ENCODE measurements at places on chromosomes 16 and 17.

DNA sequence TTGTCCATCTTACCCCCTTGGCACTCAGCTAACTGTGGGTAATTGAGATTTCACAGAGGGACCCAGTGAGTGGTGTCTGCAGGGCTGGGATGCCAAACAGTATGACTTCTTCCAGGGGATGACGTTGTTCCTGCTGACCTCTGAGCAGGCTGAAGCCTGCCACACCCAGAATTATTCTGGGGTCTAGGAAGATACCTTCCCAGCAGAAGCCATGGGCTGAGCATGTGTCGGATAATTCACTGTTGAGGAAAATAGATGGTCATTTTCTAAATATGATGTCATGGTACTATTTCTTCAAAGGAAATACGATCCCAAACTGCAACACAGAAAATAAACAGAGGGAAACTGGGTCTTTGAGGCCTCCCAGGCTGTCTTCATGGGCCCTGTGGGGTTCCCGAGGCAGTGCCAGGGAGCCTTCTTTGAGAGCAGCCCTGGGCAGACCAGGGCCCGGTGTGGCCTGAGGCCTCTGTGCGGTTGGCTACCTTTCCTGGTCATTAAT is 17.4 kb downstream of the WNT9B start:
- DNase-seq = no peak

GRCh38 chr16:74309789-74310781 is 13.5 kb downstream of the PSMD7 start:
- DNase-seq = no peak

GRCh38 chr17:74499992-74500391 is 31.3 kb downstream of the CD300LB start:
- peak; percentile 37 for DNase-seq

- DNase-seq = no peak
These were observed 183.9 kb downstream of the PARN start for GRCh38 chr16:14445937-14446715.

DNA sequence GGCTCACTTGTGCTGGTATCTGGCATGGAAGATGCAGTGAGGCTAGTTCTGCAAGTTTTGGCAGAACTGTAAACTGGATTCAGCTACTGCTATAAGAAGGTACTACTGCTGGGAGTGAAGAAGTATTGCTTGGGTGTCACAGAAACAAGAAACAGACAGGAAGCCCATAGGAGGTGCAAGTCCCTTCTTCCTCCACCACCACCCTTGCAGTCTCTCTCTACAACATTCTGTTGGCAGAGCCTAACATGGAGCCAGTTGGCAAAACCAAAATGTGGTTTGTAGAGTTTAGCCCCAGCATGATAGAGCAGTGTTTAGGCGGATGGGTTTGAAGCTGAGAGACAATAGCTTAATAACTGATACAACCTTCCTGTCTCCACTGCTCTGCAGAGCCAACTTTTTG is 72.6 kb downstream of the NLK start:
- DNase-seq = no peak

DNA sequence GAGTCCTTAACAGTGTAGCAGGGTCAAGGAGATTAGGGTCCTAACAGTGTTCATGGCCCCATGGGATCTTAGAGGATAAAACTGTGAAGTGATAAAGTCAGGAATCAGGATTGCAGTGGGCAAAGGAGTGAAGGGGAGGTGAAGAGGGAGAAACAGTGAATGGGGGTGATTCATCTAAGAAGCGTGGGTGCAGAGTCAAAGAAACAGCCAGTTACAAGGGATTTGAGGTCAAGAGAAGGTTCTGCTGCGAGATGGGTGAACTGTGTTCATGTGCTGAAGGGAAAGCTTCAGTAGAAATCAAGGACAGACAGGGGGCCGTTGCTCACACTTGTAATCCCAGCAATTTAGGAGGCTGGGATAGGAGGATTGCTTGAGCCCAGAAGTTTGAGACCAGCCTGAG is 5.9 kb downstream of the GTF3C1 start:
- no peak for DNase-seq

DNA sequence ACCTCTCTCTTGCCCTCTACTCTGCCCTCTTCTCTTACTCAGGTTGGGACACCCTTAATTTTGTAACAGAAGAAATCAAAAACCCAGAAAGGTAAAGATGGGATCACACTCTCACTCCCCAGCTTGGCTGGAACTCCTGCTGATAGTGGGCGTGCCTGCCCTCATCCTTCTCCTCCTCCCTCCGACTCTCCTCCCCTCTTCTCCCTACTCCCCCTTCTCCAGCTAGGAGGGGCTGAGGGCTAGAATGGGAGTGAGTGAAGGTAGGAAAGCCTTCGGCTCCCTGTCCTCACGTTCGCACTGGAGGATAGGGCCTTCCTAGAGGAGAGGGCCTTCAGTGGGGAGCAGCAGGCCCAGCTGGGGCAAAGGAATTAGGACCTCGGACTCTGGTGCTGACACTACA is 20.3 kb downstream of the SLC7A6OS start:
- DNase-seq = no peak

DNA sequence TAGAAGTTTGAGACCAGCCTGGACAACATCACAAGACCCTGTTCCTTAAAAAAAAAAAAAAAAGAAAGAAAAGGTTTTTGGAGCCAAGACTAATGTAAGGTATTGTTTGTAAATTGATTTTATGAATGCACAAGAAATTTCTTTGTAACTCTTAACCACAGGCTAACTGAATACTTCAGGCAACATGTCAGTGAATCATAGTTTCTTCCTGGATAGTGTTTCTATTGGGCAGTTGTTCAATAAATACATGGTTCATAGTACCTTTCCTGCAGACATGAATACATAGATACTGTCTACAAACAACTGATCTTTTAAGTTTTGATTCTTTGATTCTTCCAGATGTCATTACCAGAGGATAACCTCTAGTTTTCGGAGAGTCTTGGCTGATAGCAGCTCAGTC is 11.6 kb downstream of the DDX42 start:
- DNase-seq = no peak

GRCh38 chr17:20235747-20236146 is 226.6 kb downstream of the SPECC1 start:
- no peak for DNase-seq

- no peak for DNase-seq
These were observed 13.8 kb downstream of the EMP2 start for GRCh38 chr16:10566613-10567012.

DNA sequence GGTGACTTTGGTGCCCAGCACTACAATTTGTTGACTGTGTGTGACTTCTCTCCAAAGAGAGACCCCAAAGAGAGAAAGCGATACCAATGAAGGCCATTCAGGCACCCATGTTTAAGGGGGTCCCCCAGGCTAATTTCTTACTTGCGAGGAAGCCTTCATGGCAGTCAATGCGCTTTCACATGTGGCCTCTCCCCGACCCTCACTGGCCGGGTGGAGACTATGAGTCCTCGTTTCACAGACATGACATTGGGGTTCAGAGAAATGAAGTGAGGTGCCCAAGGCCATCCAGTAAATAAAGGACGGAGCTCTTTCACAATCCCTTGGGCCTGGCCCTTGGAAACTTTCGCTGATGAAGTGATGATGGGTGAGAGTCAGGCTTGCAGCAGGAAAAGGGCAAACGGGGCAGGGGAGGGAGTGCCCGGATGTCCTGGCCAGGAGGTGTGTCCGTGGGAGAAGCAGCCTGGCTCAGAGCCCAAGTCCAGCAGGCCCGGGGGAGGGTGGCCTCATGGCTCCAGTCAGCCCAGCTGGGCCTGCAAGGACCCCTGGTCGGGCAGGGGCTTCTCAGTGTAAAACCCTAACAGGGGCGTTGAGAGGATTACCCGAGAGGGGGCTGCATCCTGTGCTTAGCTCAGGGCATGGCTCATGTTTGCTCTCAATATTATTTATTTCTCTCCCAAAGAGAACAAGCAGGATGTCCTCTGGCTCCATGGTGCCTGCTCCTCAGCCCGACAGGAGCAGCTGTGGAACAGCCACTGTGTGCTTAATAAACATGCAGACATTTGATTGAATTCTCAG is 14.7 kb downstream of the TBX2 start:
- DNase-seq = peak; percentile 64

GRCh38 chr17:69870091-69870530 is 204.9 kb upstream of the KCNJ16 start:
- no peak for DNase-seq

- no peak for DNase-seq
These were observed 9.4 kb downstream of the ELAC2 start for GRCh38 chr17:13008461-13008860.
